ENCODE measurements at places on chromosomes 13 and 19.

GRCh38 chr19:28943651-28944050, 269.3 kb downstream of the UQCRFS1 start:
- no peak for DNase-seq

- peak; percentile 42 for DNase-seq
These were observed 2.5 kb downstream of the NAPA start for GRCh38 chr19:47512183-47512947.

DNA sequence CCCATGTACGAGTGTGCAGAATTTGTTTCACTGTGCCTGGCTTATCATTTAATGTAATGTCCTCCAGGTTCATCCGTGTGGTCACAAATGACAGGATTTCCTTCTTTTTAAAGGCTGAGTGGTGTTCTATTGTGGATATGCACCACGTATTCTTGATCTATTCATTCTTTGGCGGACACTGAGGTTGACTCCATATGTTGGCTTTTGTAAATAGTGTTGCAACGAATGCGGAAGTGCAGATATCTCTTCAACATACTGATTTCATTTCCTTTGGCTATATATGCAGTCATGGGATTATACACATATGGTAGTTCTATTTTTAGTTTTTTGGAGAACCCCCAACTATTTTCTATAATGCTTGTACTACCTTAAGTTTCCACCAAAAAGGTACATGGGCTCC, 13.0 kb downstream of the OR7A5 start:
- no peak for DNase-seq

- DNase-seq: no peak
These were observed 43.6 kb upstream of the MTIF3 start for GRCh38 chr13:27493981-27494380.

DNA sequence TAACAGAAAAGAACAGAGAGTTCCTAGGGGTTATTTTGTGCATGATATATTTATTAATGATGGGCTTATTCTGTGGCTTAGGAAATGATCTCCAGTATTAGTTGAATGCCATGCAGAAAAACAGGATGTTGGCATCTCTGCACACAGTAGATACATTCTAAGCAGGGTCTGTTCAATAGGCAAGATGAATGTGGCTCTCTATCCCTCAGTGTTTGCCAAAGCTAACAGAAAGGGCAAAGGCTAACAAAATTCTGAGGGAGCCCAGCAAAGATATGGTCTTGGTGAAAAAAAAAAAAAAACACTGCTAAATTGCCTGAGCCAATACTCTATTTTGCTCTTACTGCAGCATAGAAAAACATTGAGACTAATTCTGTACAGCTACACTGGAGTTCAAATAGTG, 1095.8 kb downstream of the UQCRFS1 start:
- no peak for DNase-seq

DNA sequence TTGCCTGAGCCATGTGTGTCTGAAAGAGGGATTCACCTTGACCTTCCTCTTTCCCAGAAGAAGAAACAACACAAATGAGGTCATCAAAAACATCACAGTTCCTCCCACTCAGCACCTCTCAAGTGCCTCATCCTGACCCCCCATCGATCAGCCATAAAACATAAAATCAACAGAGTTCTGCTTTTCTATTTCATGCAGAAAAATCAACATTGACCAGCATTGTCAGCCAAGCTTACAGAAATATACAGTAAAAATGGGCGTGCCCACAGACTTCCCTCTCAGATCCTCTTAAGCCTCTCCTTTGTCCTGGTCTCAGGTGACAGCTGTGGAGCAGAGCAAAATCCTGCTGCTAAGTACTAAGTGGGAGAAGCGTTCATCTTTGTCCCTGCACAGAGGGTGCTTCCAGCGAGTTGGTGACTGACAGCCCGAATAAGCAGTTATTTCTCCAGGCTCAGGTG, 213.3 kb downstream of the OLFM4 start:
- DNase-seq: no peak

GRCh38 chr13:73684286-73684685, 449.9 kb downstream of the KLF12 start:
- DNase-seq: no peak

DNA sequence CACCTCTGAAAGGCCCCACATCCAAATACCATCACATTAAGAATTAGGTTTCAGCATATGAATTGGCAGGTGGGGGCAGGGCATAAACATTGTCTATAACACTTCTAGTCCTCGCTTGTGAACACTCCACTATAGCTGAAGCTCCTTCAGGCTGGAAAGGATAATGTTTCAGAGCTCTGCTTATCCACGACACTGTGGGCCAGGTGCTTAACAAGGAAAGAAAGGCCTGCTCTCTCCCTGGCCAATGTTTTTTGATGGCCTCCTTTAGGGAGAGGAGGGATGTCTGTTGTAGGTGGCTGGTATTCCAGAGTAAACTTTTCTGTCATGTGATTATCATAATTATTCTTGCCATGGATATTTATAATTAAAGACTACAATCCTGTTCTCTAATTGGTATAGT, 86.4 kb downstream of the CCNA1 start:
- no peak for DNase-seq

- DNase-seq: no peak
These were observed at the start of gene SYT5 for GRCh38 chr19:55179606-55180484. SYT5 (minus strand) TSS chr19:55180289; CDS start chr19:55179041, 1,248 bp downstream.

DNA sequence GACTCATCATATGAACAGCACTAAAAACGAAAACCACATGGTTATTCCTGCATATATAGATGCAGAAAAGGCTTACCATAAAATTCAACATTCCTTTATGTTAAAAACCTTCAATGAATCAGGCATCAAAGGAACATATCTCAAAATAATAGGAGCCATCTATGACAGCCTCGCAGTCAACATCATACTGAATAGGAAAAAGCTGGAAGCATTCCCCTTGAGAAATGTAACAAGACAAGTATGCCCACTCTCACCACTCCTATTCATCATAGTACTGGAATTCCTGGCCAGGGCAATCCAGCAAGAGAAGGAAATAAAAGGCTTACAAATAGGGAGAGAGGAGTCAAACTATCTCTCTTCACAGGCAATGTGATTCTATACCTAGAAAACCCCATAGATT, 179.6 kb upstream of the HTR2A start:
- DNase-seq: peak; percentile 7

- DNase-seq: peak; percentile 38
These were observed 26.7 kb upstream of the CSNK1A1L start for GRCh38 chr13:37132211-37132610.

DNA sequence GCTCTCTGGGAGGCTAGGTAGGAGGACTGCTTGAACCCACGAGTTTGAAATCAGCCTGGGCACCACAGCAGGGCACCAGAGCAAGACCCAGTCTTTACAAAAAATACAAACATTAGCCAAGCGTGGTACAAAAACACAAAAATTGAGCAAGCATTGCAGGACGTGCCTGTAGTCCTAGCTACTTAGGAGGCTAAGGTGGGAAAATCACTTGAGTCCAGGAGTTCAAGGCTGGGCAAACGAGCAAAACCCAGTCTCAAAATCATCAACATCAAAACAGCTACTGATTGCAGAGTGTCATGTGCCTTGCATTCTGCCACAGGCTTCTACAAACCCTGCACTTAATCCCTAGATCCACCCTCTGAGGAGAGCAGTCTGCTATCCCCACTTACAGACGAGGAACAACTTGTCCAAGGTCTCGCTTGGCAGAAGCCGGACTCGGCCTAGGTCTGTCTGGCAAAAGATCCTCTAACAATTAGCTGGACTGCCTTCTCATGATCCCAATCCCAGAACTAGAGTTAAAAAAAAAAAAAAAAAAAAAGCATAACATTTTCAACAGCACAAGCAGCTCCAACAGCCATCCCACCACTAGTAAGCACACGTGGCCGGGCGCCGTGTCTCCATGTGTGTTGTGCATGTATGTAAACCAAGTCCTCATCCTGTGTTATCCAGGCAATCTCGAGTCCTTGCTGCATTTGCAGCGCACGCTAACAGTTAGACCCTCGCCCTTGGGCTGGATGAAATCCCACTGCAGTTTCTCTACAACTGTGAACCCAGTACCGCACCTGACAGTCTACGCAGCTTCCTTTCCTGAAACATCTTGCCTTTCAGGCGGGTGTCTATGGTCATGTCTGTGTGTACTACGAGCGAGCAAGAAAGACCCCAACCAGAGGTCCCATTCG, 2.0 kb downstream of the PPP6R1 start:
- DNase-seq: peak; percentile 33

DNA sequence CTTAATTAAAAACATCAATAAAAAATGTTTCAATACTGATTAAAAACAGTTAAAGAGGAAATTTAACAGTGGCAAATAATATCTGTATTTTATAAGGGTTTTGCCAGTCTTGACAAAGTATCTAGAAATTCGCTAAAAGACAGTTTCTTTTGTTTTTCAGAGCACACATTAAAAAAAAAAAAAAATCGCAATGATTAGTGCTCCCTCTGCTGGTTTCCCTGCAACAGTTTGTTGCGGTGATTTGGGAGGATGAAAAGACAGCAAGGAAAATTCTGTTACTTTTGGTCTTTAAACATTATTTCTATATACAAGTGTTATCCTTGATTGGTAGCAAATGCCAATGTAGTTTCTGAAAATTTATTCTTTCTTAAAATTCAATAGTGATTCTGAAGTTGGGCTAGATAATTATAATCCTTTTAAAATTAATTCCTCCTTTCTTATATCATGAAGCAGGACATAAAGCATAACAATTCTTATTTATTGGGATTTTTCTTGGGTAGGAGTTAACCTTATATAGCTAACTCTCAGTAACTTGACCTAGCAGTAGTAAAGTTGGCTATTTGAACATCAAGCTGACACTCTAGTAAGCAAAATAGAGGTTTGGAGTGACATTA, 23.1 kb upstream of the SPRY2 start:
- DNase-seq: peak; percentile 33

- peak; percentile 27 for DNase-seq
These were observed 96.7 kb downstream of the PCDH9 start for GRCh38 chr13:67133476-67133875.

DNA sequence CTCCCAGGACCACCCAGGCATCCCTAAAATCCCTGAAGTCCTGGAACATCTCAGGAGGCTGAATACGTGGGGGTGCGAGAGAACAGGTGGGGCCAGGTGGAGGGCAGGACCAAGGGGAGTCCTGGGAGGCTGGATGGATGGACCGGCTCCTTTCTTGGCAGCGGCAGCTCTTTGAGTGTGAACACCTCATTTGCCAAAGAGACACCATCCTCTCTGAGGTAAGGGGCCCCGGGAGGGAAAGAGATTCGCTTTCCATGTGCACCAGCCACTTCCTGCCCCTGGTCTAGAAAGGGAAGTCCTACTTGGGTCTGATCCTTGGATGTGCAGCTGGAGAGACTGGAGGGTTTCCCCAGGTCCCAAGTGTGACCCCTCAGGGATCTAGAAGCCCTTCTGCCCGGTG, 16.2 kb downstream of the PTH2 start:
- DNase-seq: no peak

DNA sequence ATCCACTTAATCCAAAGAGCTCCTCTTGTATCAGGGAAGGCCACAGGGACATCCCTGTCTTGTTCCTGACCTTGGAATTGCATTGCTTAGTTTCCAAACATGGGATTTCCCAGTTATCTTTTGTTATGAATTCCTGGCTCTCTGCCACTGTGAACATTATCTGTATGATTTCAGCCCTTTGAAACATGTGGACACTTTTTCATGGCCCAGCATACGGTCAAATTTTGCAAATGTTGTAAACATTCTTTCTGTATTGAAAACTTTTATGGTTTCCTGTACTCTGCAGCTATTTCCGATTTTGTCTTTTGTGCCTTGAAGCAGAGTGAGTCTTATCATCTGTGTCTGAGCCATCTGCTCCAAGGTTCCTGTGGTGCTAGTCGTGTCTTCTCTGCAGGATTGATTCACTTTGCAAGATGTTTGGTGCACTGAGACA, 4.5 kb upstream of the CFAP97D2 start:
- peak; percentile 73 for DNase-seq

DNA sequence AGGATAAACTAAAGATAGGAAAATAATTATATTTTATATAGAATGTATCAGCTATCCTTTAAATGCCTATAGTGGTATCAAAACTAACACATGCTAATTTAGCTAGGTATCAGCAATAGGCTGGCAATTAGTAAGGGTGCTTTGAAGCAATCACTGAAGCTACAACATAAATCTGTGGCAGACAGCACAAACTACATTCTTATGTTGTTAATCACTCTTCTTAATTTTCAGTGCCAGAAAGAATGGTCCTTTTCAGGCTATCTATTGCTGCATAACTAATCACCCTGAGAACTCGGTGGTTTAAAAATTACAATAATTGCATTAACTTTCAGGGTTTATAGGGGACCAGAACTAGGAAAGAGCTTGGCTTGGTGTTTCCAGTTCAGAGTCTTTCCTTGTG, 963.1 kb downstream of the EFNB2 start:
- peak; percentile 44 for DNase-seq

DNA sequence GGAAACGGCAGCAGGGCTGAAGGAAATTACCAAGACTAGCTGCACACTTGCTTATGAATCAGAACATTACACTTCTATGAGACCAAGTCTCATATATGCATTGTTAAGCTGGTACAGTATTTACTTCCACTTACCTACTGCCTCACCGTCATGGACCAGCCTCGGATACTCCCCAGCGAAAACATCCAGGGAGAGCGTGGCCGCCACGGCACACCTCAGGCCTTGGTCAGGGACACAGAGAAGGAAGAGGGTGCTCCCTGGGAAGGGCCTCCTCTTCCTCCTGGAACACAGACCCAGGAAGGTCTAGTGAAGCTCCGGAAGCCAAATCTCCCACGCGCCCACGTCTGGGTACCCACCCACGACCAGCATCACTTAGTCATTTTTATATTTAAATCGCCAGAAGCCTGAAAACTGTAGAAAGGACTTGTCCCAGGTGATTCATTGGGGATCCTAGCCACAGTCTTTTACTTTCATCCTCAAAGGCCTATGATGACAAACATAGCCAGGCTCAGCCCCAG, 24.4 kb upstream of the MTIF3 start:
- no peak for DNase-seq

GRCh38 chr19:1651568-1652291, 685 bp downstream of the TCF3 start:
- DNase-seq: peak; percentile 12

GRCh38 chr13:111111376-111111937, 3.7 kb upstream of the ARHGEF7 start:
- DNase-seq: no peak

DNA sequence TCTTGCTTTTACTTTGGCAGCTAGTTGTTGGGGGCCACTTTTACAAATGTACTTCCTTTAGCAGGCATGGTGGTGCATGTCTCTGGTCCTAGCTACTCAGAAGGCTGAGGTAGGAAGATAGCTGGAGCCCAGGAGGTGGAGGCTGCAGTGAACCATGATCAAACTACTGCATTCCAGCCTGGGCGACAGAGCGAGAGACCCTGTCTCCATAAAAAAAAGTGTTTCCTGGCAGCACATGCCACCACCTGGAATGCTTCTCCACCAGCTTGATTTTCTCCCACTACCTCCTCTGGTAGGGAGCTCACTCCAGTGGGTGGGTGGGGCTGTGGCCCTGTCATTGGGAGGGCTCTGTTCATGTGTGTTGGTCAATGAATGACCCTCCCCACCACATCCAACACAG, 12.5 kb downstream of the FZR1 start:
- DNase-seq: no peak

DNA sequence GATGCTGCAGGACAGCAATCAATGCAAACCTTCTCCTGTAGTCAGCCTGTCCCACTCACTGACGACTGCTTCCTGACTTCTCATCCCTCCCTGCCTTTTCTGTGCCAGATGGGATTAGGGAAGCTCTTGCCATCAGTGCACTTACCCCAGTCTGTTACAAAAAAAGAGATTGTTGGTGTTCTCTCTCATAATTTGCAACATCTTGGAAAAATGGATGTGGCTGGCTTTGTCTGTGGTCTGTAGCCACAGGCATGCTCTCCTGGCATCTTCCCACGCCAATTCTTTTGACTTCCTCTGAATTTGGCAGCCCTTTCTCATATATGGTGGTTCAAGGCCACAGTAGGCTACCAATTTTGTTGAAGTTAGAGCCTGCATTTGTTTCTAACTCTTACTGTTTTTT, 11.6 kb upstream of the HTR2A start:
- peak; percentile 74 for DNase-seq

GRCh38 chr13:65907666-65908525, 1322.2 kb downstream of the PCDH9 start:
- DNase-seq: peak; percentile 24
